Activated CD8-positive, alpha-beta T cell treated with anti-CD3 and anti-CD28 coated beads for 36 hours (primary cell): ENCODE measurements at places on chromosomes 4 and X.

GRCh38 chr4:152462047-152462446 is 73.8 kb downstream of the FBXW7 start:
- H3K4me1 ChIP-seq: peaks cover 63% of the 10 kb centered on the region
- no peaks in the 10 kb centered on the region for H3K27me3 ChIP-seq
- peaks cover 11% of the 10 kb centered on the region for H3K36me3 ChIP-seq
- peak overlapping the region; percentile 17 for H3K27ac ChIP-seq

DNA sequence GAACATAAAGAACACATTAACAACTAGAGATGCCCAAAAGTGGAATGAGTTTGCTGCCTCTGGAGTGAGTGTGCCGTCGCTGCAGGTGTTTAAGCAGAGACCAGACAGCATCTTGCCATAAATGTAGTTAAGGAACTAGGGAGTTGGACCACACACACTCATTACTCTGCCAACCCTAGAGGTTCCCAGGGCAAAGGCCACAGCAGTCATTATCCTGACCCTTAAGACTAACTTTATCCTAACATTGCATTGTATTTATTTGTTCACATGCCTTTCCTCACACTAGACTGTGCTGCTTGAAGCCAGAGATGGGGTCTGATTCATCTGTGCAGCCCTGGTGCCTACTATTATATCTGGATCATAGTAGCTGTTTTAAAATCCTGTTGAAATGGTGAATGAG is 16.9 kb upstream of the PLA2G12A start:
- no peaks in the 10 kb centered on the region for H3K4me1 ChIP-seq
- H3K27me3 ChIP-seq: no peaks in the 10 kb centered on the region
- no peak overlapping the region for H3K4me3 ChIP-seq

GRCh38 chr4:37827802-37828321 is 1.4 kb downstream of the PGM2 start:
- H3K27me3 ChIP-seq: no peaks in the 10 kb centered on the region
- peaks cover 29% of the 10 kb centered on the region for H3K36me3 ChIP-seq
- peak overlapping the region; percentile 97 for H3K4me3 ChIP-seq
- DNase-seq: no peak
- no peak overlapping the region for H3K27ac ChIP-seq

GRCh38 chrX:12344954-12345353 is 206.7 kb downstream of the FRMPD4 start:
- H3K27ac ChIP-seq: no peak overlapping the region
- H3K36me3 ChIP-seq: no peaks in the 10 kb centered on the region
- no peak for DNase-seq
- H3K4me1 ChIP-seq: no peaks in the 10 kb centered on the region

- H3K4me1 ChIP-seq: no peaks in the 10 kb centered on the region
- H3K4me3 ChIP-seq: no peak overlapping the region
- no peaks in the 10 kb centered on the region for H3K36me3 ChIP-seq
Measured at GRCh38 chrX:124413244-124413643, 66.9 kb downstream of the SH2D1A start.

DNA sequence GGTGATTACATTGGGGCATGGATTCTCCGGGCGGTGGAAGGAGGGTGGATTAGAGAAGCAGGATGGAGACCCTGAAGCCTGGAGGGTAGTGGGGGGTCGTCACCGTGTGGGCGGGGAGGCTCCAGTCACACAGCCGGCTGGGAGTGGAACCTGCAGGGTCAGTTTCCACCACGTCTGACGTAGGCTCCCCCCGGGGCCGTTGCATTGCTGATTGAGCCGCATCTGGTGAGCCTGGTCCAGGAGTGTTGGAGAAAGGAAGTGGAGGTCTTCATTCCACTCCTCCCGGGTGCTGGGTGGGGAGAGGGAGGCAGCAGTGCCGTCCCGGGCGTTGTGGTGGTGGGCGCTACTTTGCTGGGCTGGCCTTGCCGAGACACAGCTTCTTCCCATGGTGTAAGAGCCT is 28.1 kb downstream of the TBC1D14 start:
- H3K27me3 ChIP-seq: no peaks in the 10 kb centered on the region
- peak overlapping the region; percentile 55 for H3K27ac ChIP-seq
- peaks cover 24% of the 10 kb centered on the region for H3K36me3 ChIP-seq
- no peak for DNase-seq
- H3K4me3 ChIP-seq: no peak overlapping the region
- H3K4me1 ChIP-seq: peaks cover 72% of the 10 kb centered on the region

DNA sequence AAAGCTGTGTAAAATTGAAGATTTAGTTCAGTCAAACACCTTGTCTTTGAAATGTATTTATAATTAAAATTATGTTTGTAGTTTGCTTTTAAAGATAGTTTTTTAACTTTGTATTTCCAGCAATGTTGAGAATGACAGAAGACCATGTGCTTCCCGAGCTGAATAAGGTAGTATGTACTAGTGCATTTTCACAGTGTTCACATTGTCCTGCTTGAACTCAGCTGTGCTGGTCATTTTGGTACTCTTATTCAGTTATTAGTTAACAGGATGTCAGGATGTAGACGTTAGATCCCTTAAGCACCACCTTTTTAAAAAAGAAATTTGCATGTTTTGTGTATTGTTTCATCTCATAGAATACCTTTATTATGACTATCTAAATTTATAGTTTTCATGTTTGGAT is 28.4 kb downstream of the ANAPC4 start:
- H3K4me1 ChIP-seq: no peaks in the 10 kb centered on the region
- no peak for DNase-seq
- H3K36me3 ChIP-seq: peaks cover 41% of the 10 kb centered on the region
- no peak overlapping the region for H3K4me3 ChIP-seq
- H3K27me3 ChIP-seq: no peaks in the 10 kb centered on the region

DNA sequence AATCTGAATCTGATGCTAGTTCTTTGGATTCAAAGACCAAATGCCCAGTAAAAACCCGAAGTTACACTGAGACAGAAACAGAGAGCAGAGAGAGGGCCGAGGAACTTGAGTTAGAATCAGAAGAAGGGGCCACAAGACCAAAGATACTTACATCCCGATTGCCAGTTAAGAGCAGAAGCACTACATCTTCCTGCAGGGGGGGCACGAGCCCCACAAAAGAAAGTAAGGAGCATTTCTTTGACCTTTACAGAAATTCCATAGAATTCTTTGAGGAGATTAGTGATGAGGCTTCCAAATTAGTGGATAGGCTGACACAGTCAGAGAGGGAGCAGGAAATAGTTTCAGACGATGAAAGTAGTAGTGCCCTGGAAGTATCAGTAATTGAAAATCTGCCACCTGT is 309.3 kb downstream of the ANK2 start:
- no peak overlapping the region for H3K4me3 ChIP-seq
- peaks cover 19% of the 10 kb centered on the region for H3K36me3 ChIP-seq
- peaks cover 25% of the 10 kb centered on the region for H3K27me3 ChIP-seq
- H3K4me1 ChIP-seq: peaks cover 30% of the 10 kb centered on the region
- no peak overlapping the region for H3K27ac ChIP-seq
- DNase-seq: no peak

GRCh38 chr4:106063009-106063408 is 167.7 kb downstream of the NPNT start:
- H3K36me3 ChIP-seq: peaks cover 2% of the 10 kb centered on the region
- no peaks in the 10 kb centered on the region for H3K27me3 ChIP-seq
- DNase-seq: no peak
- H3K27ac ChIP-seq: no peak overlapping the region
- no peak overlapping the region for H3K4me3 ChIP-seq
- no peaks in the 10 kb centered on the region for H3K4me1 ChIP-seq

GRCh38 chr4:32658019-32658418 is 1937.8 kb downstream of the PCDH7 start:
- no peak for DNase-seq
- no peak overlapping the region for H3K4me3 ChIP-seq
- no peaks in the 10 kb centered on the region for H3K4me1 ChIP-seq
- no peaks in the 10 kb centered on the region for H3K27me3 ChIP-seq
- no peaks in the 10 kb centered on the region for H3K36me3 ChIP-seq

DNA sequence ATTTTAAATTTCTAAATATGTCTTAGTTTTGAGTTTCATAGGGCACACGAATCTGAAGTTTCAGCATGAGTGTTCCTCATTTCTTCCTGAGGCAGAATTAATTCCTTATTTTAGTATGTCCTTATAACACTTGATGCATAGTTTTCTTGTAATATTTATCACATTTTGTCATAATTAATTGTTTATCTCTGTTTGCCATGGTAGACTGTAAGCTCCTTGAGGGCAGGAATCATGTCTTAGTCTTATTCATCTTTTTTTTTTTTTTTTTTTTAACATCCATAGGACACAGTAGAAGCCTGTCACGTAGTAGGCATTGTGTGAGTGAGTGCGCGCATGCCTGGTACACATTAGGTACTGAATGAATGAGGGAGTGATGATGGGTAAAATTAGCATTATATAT is 131.7 kb downstream of the STAG2 start:
- peaks cover 44% of the 10 kb centered on the region for H3K36me3 ChIP-seq
- peaks cover 12% of the 10 kb centered on the region for H3K4me1 ChIP-seq
- H3K27me3 ChIP-seq: no peaks in the 10 kb centered on the region
- DNase-seq: no peak
- H3K4me3 ChIP-seq: no peak overlapping the region
- H3K27ac ChIP-seq: peak overlapping the region; percentile 15

- no peak overlapping the region for H3K27ac ChIP-seq
- no peak overlapping the region for H3K4me3 ChIP-seq
- peaks cover 12% of the 10 kb centered on the region for H3K36me3 ChIP-seq
- DNase-seq: no peak
Measured at GRCh38 chr4:39821951-39822350, 124.0 kb downstream of the UBE2K start.

DNA sequence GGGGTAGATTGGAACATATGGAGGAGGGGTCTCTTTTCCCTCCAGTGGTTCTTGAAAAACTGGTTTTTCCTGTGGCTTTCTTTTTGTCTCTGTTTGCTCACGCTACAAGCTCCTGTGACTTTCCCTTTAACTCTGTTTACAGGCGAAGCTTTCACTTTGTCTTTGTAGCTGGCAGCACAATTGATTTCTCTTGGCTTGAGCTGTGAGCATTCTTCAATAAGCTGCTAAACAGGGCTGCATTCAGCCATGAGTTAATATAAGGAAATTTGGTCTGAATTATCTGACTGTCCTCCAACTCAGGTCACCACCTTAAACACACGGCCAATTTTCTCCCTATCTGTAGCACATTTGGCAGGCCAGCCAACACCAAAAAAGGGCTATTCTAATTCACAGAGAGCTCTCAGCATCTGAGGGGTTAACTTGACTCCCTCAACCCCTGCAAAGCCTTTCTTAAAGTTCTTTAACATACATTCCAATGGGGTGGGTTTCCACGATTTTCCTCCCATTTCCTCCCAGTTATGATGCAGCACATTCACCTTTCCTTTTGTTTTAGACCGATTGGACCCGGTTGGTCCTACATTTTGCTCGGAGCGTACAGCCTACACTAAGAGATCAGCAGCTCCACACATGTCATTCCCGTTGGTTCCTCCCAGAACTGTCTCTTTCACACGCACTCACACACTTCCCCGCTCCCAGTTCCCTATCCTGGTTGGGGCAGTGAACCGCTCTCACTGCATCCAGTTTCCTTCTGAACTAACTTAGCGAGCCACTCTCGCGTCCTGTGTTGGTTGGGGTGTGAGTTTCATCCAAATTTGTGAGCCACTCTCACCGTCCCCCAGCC is 45.4 kb downstream of the UGT2A3 start:
- no peak overlapping the region for H3K27ac ChIP-seq
- no peaks in the 10 kb centered on the region for H3K27me3 ChIP-seq
- no peak for DNase-seq
- no peaks in the 10 kb centered on the region for H3K36me3 ChIP-seq

DNA sequence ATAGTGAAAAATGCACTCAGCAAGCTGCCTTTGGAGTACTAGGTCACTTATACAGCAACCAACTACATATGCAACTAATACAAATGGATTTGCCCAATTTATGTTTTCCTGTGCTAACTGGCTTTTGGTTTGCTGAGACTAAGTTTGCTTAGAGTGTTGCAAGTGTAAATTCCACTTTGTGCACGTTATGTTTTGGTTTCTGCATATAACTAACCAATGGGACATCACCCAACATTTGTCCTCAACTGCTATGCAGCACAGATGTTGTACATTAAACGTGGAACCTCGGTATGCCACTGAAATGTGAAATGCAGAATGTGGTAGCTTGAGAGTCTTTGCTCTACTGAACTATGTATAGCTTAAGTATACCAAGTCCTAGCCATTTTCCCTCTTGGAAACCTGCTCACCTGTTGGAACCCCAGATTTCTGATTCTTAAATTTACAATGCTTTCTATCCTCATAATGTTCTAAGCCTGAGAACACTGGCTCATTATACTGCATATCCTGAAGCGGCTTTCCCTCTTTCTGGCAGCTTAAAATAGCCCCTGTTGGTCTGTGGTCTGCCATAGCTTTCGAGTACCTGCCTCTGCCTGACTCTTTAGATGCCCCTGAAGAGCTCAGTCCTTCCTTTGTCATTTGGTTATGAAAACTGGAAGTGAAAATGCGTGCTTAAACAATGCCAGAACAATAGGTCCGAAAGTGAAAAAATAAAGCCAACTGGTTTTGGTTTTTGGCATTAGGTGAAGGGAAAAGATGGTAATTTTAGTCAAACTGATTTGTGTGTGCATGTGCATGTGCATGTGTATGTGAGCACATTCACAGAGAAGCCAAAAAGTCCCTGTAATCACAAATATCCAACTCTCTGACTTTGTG is 158.0 kb downstream of the SH2D1A start:
- DNase-seq: no peak
- H3K27ac ChIP-seq: no peak overlapping the region
- H3K4me3 ChIP-seq: no peak overlapping the region
